ENCODE measurements at places on chromosomes 2 and 18.

DNA sequence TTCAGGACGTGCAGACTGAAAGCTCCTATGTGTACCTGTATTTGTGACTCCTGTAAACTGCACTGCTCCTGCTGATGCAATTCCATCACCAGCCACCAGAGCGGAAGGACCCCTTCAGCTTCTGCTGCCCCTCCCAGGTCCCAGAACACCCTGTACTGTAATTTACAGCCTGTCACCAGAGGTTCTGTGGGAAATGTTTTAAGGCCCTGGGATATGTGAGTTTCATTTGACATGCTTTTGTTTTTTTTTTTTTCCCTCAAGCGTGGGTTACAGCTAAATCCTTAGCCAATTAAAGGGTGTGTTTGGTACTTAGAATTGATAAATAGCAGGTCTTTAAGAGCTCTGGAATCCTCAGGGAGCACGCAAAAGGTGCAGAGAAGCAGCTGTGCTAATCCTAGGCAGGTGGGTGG lies 79.4 kb downstream of the KCTD1 start:
- DNase-seq = peak; percentile 42

- DNase-seq = peak; percentile 30
Measured at GRCh38 chr2:73970850-73971471, 13.7 kb upstream of the TET3 start.

DNA sequence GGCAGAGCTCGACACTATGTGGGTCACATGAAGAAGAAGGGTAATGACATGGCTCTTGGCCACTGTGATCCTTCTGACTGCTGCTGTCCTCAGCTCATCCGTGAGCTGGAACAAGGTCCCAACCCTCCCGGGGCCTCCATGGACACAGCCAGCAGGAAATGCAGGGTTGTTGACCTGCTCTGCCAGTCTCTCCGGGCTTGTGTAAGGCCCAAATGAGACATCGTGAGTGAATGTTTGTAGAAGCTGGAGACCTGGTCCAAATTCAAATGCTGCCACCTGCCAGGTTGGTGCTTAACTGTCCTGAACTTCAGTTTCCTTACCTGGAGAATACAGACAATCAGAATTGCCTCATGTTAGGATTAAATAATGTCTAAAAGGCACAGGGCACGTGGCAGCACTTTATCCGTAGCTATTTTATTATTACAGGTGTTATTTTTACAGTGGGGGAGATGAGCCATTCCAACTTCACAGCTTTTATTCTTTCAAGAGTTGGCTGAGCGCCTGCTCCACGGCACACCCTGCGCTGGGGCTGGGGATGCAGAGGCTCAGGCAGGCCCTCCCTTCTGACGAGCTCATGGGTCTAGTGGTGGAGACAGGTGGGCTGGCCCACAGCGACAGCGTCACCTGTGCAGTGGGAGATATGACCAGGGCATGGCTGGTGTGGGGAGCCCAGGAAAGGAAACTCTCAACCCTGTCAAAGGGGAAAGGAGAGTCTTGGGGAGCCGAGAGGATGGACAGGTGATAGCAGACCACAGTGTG lies 15.1 kb downstream of the ARHGEF4 start:
- DNase-seq = no peak

- no peak for DNase-seq
Measured at GRCh38 chr2:53572696-53573095, 194.9 kb upstream of the CHAC2 start.

DNA sequence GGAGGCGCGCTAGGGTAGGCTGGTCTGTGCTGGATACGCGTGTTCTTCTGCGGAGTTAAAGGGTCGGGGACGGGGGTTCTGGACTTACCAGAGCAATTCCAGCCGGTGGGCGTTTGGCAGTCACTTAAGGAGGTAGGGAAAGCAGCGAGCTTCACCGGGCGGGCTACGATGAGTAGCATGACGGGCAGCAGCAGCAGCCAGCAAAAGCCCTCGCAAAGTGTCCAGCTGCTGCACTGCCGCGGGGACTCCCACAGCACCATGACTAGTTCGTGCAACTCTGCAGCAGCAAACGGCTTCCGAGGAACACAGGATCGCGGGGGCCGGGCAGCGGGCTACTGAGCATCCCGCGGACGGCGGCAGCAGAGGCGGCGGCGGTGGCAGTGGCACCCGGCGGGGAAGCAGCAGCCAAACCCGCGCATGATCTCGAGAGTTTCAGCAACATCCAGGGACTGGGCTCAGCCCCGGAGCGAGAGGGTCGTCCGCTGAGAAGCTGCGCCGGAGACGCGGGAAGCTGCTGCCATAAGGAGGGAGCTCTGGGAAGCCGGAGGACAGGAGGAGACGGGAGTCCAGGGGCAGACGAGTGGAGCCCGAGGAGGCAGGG lies 368 bp downstream of the TMEFF2 start:
- DNase-seq = no peak

DNA sequence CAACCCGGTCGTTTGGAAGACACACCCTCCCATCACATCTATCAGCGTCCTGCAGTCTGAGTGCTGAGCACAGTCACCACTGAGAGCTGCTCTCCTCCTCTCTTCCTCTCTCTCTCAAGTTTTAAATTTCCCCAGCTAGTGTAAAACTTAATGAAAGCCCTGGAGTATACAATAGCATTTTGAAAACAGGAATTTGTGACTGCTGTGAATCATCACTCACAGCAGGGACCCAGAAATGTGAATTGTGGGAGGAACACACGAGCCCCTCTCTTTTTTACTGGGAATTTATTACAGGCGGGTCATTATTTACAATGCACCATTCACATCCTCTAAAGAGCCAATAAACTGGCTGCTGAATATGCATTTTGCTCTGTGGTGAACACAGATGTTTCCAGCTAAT lies 185.0 kb upstream of the SMIM21 start:
- DNase-seq = no peak

DNA sequence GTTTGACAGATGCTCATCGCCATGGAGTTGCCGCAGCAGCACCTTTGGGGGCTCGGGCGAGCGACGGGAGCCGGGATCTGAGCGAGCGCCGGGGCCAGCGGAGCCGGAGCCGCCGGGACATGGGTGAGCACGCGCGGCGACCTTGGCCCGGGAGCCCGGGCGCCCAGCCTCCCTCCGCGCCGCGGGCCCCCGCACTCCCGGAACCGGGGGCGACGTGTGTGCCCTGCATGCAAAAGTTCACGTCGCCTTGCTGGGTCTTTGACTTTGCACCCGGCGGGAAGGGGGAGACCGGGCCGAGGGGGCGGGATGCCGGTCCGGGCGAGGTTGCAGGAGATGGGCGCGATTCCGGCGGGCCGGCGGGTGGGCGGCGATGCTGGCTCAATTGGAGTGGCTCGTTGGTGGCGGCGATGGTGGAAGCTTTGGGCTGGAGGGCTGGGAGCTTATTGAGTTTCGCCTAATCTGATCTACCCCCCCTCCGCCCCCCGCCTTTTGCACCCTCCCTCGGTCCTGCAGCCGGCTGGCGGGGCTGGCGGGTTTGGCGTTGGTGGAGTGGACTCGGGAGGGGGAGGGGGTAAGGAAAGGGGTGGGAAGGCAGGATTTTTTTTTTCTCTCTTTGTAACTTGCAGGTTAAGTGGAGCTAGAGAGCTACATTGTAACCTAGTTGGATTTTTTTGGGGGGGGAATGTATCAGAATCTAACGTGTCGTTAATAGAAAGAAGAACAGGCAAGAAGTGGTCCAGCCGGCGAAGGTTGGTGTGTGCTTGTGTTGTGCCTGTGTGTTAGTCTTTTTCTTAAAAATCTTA lies at the start of gene SETBP1:
Gene SETBP1, plus strand, starts transcription at position 616 of the 803 bp plus-strand sequence. CDS start 20,459 bp downstream, outside the sequence.
- no peak for DNase-seq

DNA sequence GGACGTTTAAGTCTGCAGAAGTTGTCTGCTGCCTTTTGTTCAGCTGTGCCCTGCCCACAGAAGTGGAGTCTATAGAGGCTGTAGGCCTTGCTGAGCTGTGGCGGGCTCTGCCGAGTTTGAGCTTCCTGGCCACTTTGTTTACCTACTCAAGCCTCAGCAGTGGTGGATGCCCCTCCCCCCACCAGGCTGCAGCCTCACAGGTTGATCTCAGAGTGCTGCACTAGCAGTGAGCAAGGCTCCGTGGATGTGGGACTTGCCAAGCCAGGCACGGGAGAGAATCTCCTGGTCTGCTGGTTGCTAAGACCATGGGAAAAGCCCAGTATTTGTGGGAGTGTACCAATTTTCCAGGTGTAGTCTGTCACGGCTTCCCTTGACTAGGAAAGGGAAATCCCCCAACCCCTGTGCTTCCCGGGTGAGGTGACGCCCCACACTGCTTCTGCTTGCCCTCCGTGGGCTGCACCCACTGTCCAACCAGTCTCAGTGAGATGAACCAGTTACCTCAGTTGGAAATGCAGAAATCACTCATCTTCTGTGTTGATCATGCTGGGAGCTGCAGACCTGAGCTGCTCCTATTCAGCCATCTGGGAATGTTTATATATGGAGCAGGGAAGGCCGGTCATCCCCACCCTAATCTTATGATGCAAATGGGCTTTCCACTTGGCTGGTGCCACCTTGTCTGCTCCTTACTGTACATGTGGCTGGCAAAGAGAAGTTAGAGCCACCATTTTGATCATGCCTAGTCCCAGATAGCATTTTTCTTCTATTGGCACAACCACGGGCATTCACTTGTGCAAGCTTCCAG lies 156.9 kb upstream of the ITGA6 start:
- no peak for DNase-seq

- no peak for DNase-seq
Measured at GRCh38 chr2:32963941-32964340, 17.2 kb downstream of the LTBP1 start.

DNA sequence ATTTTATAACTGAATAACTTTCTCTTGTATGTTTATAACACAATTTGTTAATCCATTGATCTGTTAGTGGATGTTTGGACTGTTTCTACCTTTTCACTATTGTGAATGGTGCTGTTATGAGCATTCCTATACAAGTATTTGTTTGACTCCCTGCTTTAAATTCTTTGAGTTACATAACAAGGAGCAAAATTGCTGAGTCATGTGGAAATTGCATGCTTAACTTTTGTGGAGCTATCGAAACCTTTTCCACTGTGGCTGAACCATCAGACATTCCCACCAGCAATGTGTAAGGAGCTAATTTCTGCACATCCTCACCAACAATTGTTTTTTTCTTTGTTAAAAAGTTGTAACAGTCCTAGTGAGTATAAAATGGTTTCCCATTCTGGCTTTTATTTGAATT lies 415.5 kb downstream of the CBLN2 start:
- DNase-seq = no peak

- DNase-seq = no peak
Measured at GRCh38 chr2:232174662-232175061, 203.9 kb upstream of the ALPP start.

DNA sequence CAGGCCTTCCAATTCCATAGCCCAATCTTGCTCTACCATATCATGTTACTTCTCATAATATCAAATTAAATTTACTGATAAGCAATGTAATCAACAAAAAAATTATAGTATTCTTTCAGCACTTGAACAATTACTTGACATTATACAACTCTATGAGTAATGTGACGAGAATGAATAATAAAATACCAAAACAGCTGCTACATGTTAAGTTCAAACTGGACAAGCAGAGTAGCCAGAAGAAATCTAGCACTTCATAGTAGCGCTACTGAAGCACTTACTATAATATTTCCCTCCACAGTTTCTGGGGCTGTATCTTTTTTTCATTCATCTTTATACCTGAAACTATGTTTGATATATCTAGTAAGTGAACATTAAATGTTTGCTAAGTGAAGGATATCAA lies 14.9 kb downstream of the PPP3R1 start:
- DNase-seq = no peak

DNA sequence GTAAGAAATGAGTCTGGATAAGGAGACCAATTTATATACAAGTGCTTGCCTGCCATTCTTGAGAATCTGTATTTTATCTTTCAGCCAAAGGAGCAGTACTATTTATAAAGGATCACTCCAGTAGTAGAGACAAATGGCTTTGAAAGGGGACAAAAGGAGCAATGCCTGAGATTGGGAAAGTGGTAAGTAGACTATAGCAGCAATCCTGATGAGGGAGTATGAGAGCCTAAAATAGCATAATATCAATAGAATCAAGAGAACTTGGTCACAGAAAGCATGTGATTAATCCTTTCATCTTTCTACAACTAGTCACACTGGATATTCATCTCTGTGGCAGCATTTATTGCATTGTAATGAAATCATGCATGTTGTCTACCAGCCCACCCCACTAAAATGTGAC lies 20.2 kb downstream of the NRXN1 start:
- DNase-seq = no peak

DNA sequence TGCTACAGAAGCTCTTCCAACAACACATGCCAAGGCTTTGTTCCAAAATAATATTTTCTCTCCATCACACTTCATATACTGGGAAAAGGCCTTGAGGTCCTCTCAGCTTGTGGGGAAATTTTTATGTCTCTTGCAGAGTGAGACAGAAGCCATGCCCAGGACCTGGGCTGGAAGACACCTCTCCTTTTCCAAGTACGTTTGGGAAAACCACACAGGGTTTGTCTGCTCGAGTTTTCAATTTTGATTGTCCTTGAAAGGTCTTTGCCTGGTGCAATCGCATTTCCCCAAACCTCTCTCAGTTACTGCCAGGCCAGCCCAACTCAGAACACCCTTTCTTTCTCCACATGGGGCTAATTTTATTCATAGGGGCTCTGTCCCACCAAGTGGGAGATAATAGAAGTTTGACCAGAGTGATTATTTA lies 272.2 kb downstream of the OSR1 start:
- no peak for DNase-seq

GRCh38 chr2:191615596-191615995 lies 62.3 kb upstream of the NABP1 start:
- no peak for DNase-seq

GRCh38 chr18:49492694-49493033 lies 5.6 kb upstream of the C18orf32 start:
- no peak for DNase-seq

- no peak for DNase-seq
Measured at GRCh38 chr2:11364565-11364887, 20.1 kb upstream of the ROCK2 start.

- DNase-seq = no peak
Measured at GRCh38 chr2:170106102-170106840, 71.7 kb upstream of the MYO3B start.

DNA sequence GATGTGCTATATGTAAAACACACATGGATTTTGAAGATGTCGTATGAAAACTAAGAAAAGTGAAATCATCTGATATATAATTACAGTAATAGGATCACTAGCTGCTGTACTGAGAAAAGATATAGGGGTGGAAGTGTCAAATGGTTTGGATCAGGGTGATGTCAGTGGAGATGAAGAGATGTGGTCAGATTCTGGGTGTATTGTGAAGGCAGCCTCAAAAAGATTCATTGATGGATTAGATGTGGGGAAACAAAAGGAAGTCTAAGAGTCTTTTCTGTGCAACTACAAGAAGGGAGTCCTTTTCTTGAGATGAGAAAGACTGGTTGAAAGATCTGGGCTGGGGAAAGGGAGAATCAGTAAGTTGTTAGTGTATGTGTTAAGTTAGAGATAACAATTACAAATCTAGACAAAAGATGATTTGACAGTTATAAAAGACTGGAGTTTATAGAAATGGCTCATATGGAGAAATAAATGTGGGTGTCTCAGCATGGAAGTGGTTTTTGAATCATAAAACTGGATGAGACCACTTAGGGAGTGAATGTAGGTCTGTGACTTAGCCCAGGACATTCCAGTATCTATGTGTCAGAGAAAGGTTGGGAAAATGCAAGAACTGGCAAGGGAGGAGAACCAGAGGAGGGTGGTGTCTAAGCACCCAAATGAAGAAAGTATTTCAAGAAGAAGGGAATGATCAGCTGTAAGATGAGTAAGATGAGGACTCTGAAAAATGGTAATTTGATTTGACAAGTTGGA lies 347.4 kb downstream of the PARD3B start:
- DNase-seq = no peak

All from NCI-H1436 treated with DMSO at 0.1 percent for 48 hours (cell line).